ENCODE measurements at places on chromosomes 11 and 22.

DNA sequence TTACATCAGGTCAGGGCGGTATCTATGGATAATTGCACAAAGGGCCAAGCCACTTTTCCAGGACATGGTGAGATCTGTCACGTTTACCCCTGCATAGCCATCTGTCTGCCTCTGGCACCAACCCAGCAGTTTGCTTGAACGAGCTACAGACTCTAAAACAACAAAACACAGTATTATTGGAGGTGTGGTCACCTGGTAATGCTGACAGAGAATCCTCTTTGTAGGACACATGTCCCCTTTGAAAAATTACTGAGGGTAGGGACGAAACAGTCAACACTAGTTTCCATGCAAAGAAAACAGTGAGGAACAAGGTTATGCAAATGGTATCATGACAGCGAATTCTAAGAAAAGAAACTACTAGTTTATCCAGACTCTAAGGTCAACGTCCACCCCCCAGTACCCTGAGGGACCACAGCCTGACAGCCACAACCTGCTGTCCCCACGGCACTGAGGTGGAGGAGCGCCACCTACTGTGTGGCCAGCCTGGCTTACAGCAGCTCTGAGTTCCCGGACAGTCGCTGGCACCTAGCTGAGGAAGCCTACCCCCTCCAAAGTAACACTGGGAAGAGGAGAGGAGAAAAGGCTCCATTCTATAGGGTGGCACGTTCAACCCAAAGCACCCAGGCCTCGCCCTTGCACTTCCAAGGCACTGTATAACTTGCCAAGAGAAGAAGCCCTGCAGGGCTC is 117.4 kb upstream of the BID start:
- DNase-seq: no peak

DNA sequence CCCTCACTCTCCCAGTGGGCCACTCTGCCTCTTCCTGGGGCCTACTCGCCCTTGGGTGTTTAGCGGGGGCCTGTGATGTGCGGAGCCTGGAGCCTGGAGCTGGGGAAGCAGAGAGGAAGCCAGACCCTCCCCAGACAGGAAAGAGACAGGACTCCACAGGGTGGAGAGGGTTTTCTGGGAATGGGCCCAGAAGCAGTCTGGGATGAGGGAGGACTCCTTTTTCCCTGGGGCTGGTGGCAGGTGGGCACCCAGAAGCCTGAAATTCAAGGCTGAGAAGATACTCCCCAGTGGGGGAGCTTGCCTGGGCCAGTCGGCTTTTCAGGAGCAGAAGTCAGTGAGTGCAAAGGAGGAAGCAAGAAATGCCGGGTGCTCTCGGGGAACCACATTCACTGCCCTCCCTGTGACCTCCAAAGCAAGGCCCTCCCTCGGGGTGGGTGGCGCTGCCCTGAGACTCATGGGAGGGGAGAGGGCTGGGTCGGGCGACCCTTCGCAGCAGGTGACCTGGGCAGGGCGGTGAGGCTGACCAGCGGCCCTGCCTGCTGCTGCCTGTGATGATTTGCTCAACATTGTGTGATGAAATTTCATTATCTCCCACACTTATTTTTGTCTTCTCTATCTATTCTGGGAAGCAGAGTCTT is 1377.4 kb downstream of the BRD1 start:
- DNase-seq: peak; percentile 79

GRCh38 chr11:131897956-131898355 is 527.5 kb downstream of the NTM start:
- DNase-seq: no peak

- DNase-seq: no peak
These were observed 227.4 kb downstream of the CADM1 start for GRCh38 chr11:115276799-115277198.

DNA sequence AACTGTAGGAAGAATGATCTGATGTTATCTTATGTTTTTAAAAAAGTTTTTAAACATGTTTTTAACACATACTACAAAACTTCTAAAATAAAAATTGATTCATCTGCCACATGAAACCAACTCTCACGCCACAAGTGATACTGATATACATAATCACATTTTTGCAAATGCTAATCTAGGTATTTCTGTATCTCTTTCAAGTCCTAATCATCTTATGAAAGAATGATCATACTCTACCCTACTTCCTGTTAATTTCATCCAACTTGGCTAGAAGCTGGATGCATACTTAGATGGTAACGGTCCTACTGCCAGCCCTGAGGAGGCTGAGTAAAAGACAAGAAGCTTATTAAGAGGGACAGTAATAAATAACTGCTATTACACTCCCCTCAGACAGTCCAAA is 19.2 kb downstream of the THAP12 start:
- DNase-seq: no peak
